ENCODE measurements at places on chromosomes 11 and 22.

DNA sequence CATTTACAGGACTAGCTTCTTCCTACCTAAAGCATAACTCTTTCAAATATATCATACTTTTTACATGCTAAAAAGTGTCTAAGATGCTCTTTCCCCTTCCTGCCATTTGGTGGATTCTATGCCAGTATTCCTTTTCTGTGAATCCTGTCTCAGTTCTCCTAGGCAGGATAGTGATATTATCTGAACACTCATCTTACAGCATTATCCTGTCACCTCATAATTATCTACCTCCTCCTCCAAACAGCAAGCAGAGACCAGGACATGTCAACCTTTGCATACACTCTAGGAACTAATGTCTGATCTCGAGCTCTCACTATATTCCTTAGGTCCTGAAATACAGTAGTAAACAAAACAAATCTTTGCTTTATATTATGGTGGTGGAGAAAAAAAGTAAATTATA lies 275.5 kb downstream of the FAM181B start:
- DNase-seq = no peak

GRCh38 chr22:48592066-48592345 lies 1235.7 kb downstream of the BRD1 start:
- DNase-seq = no peak

DNA sequence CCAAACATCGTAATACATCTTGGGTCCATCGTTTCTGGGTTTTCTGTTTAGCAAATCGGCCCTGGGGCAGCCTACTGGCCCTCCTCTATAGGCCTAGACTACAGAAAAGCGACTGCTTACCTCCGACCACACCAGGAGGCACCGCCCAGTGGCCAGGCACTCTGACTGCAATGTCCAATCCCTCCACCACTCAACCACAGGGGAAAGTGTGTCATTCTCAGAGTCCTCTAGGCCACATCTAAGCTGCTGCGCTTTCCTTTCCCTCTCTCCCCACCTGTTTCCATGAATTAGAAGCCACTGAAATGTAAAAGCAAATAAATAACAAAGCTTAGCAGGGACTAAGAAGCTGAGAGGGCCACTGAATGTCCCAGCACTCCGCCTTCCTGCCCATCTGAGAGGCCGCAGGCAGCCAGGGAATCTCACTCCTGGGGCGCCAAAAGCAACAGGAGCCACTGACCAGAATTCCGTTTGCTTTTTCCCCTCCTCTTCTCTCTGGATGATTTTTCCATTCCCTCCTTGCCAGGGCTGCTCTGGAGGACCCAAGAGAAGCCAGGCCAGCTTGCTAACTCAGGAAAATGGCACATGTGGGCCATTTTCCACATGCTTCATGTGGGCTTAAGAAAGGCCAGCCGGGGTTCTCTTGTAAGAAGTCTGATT lies 50.1 kb upstream of the FLI1 start:
- no peak for DNase-seq

GRCh38 chr11:35750981-35751663 lies 88.5 kb downstream of the TRIM44 start:
- DNase-seq = no peak

DNA sequence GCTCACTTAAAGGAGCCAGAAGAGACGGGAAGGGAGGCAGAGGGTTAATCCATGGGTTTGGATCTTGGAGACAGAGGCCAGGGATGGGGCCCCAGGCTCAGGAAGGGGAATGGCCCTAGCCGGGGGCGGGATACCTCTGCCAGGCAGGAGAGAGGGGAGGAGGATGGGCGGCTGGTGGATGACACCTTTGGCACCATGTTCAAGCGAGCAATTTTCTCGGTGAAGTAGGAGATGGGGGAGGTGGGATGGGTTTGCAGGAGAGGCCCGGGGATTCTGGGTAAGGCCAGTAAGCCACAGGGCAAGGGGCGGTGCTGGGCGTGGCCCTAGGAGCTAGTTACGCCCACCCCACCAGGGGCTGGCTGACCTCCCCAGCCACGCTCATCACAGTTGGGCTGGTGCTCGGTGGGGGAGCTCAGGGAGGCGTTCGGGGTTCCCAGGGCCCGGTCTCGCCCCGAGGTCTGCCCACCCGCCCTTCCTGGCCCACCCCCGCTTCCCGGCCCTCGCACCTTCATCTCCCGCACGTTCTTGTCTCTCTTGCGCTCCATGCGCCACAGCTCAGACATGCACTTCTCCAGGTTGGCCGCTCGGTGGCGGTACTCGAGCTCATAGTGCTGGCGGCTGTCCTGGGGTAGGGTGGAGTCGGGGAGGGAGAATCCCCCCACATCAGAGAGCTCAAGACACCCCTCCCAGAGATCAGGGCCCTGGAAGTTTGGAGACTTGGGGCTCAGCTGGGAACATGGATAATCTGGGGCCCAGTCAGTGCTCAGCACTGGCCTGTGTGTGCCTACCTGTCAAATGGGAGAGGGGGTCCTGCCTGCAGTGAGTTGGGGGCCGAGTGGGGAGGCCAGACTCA lies 12.7 kb downstream of the BAIAP2L2 start:
- no peak for DNase-seq

DNA sequence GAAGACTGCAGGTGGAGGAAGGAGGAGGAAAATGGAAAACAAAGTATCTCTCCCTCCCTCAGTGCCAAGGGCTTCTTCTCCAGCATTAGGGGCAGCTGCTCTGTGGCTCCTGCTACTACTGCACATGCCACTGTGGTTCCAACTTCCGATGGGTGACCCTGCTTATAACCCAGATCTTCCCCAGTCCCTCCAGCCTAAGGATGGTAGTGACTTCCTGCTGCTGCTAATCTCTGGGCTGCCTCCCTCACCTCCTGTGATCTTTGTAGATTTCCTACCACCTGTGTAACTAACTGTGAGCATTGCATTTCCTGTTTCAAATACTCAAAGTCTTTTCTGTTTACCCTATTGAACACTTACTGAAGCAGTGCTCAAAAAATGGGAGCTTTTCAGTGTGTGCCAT lies 28.7 kb upstream of the TRPC6 start:
- no peak for DNase-seq

DNA sequence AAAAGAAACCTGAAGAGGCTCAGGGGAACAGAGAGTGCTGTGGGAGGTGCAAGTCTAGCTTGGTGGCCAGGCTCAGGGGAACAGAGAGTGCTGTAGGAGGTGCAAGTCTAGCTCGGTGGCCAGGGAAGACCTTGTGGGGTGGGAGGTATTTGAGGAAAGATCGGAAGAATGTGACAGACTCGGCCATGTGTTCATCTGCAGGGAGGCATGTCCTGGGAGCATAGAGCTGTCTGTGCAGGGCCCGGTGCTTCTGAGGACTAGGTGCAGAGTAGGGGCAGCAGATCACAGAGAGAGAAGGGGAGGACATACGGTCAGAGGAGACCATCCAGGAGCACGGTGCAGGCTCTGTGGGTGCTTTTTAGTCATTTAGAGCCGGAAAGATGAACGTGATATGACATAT lies 10.8 kb downstream of the IFITM10 start:
- no peak for DNase-seq

DNA sequence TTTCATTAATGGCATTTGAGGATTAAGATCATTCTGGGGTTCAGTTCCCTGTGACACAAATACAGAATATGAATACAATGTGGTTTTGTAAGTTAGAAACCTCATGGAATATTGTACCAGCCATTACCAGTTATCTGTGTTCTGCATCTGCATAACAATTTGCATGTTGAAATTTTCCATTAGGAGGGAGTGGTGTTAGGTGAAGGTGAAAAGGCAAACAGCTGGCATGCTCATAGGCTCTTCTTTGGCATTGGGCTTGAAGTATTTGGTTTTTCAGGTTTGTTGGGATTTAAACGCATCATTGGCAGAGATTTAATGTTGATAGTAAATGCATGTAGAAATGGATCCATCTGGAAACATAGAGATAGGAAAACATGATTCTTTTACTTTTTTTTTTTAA lies 18.6 kb downstream of the RTN3 start:
- DNase-seq = peak; percentile 64

DNA sequence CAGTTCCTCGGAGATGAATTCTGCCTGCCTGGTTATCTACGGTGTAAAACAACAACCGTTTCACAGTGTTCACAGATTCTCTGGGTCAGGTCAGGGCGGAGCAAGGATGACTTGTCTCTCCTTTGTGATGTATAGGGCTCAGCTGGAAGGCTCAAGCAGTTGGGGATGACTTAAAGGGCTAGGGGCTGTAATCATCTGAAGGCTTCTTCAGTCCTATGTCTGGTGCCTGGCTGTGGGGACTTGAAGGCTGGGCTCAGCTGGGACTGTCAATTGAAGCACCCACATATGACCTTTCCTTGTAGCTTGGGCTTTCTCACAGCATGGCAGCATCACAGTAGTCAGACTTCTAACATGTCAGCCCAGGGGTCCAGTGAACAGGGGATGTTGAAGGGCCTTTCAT lies 29.3 kb downstream of the EIF3F start:
- DNase-seq = no peak

- DNase-seq = no peak
These were observed 8.8 kb downstream of the CXCR5 start for GRCh38 chr11:118892514-118892913.

DNA sequence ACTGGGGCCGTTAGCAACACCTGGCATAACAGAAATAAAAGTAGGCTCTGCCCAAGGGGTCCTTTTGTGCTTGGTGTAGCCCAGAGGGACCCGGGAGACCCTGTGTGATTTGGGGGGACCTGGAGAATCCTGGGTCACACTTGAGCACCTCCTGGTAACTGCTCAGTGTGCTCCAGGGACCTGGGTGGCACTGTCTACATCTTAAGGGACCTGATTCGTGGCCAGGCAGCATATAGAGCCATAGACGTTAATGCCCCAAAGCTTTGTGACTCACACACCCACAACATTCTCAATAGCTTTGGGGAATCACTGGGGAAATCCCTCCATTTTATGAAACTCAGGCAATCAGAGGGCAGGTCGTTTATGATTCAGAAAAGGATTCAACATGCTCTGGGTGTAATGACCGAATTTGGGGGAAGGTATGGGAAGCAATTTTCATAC lies 3.6 kb upstream of the IGF2 start:
- peak; percentile 45 for DNase-seq

GRCh38 chr11:83951521-83951920 lies 665.4 kb upstream of the CCDC90B start:
- DNase-seq = no peak

GRCh38 chr11:33225371-33225770 lies 31.8 kb upstream of the HIPK3 start:
- no peak for DNase-seq
